Activated CD4-positive, alpha-beta T cell treated with anti-CD3 and anti-CD28 coated beads, Interleukin-2, amount 10 ng/mL, durations not matched to agents 7 days and 5 days (primary cell): ENCODE measurements at places on chromosomes 5 and 9. TPM values are rescaled to one million over a fixed set of nuclear protein-coding genes. Genes with fewer than 3 reads are reported as not detected.

The FAM78A gene
- 128 TPM for total RNA-seq

The NMUR2 gene
- total RNA-seq, result not detected

The HSPB3 gene
- total RNA-seq, result not detected

The MOB3B gene
- 0.71 TPM for total RNA-seq

The SMAD5 gene
- 8.6 TPM for total RNA-seq

The FOXD4L4 gene
- 0.19 TPM for total RNA-seq

The HMGCS1 gene
- total RNA-seq, result 54.3 TPM

The ZBED3 gene
- total RNA-seq, result 0.71 TPM

The NMRK1 gene
- 53.2 TPM for total RNA-seq

The UBE2B gene
- total RNA-seq, result 87.4 TPM

The SAP30L gene
- 46.8 TPM for total RNA-seq

The ARHGEF28 gene
- total RNA-seq, result not detected

The SLC4A9 gene
- 0.44 TPM for total RNA-seq

The WDR38 gene
- not detected for total RNA-seq

The GRM6 gene
- total RNA-seq, result not detected

The TMEM174 gene
- not detected for total RNA-seq

The GPR151 gene
- not detected for total RNA-seq

The CTXN3 gene
- not detected for total RNA-seq

The FCHSD1 gene
- 59.3 TPM for total RNA-seq

The SPAG8 gene
- total RNA-seq, result 2.5 TPM

The SGCD gene
- not detected for total RNA-seq

The SOHLH1 gene
- total RNA-seq, result not detected

The CENPK gene
- total RNA-seq, result 108 TPM

The DRD1 gene
- total RNA-seq, result not detected

The PCYOX1L gene
- 34.6 TPM for total RNA-seq

The C5orf46 gene
- total RNA-seq, result not detected

The GDA gene
- not detected for total RNA-seq

The GRIN3A gene
- total RNA-seq, result not detected

The F2RL2 gene
- total RNA-seq, result not detected

The WNT8A gene
- not detected for total RNA-seq

The SLCO6A1 gene
- total RNA-seq, result not detected

The PCDHB9 gene
- total RNA-seq, result not detected

The PLAC8L1 gene
- 0.48 TPM for total RNA-seq

The TAS2R1 gene
- total RNA-seq, result not detected

The MCIDAS gene
- total RNA-seq, result not detected

The ST8SIA4 gene
- total RNA-seq, result 35.5 TPM

The FOXD4L3 gene
- 0.20 TPM for total RNA-seq

The CD74 gene
- total RNA-seq, result 462 TPM

The CD14 gene
- total RNA-seq, result 0.21 TPM

The INSL6 gene
- not detected for total RNA-seq

The MYMK gene
- total RNA-seq, result not detected

The PRXL2C gene
- total RNA-seq, result 5.0 TPM

The OCLN gene
- total RNA-seq, result 4.6 TPM

The WHRN gene
- total RNA-seq, result 1.2 TPM

The FER gene
- total RNA-seq, result 5.2 TPM

The DBN1 gene
- 4.2 TPM for total RNA-seq

The FOXD4L5 gene
- total RNA-seq, result 0.27 TPM

The RAD50 gene
- total RNA-seq, result 33.3 TPM

The CDC20B gene
- not detected for total RNA-seq

The FCN2 gene
- not detected for total RNA-seq

The PCDHGC3 gene
- total RNA-seq, result not detected

The SLCO4C1 gene
- 0.25 TPM for total RNA-seq
